NCI-H2171 treated with DMSO at 0.1 percent for 48 hours (cell line): ENCODE measurements at places on chromosomes 12 and 14.

- DNase-seq, result no peak
Measured at GRCh38 chr12:130163461-130164215, 1.4 kb downstream of the FZD10 start.

- DNase-seq, result peak; percentile 79
Measured at GRCh38 chr12:77591959-77592743, 238.5 kb upstream of the NAV3 start.

- DNase-seq, result no peak
Measured at GRCh38 chr12:53659571-53659981, 16.3 kb downstream of the ATP5MC2 start.

- DNase-seq, result no peak
Measured at GRCh38 chr12:78580296-78580695, 284.3 kb upstream of the SYT1 start.

- DNase-seq, result peak; percentile 84
Measured at GRCh38 chr14:55111122-55111708, 17.8 kb upstream of the LGALS3 start.

GRCh38 chr12:45256721-45257120 lies 40.8 kb downstream of the ANO6 start:
- DNase-seq, result no peak

GRCh38 chr12:89556976-89557375 lies 31.1 kb upstream of the POC1B start:
- DNase-seq, result no peak

DNA sequence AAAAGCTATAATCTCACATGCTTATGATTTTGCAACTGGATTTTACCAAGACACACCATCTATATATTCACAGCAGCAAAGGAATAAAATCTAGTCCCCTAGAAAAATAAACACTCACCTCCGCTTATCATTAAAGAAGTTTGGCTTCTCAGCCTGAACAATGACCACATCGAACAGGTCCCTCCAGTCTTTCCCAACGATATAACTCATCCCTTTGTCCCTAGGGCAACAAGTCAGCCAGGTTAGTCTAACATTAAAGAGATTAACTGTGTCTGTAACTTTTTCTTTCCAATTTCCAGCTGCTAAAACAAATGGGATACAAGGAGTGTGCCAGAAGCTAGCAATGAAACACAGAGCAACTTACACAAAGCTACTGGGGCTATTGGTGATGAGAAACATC lies 48.0 kb downstream of the NT5DC3 start:
- DNase-seq, result no peak

- DNase-seq, result peak; percentile 77
Measured at GRCh38 chr12:51549637-51550036, 41.4 kb upstream of the SCN8A start.

- DNase-seq, result peak; percentile 78
Measured at GRCh38 chr12:50620109-50620977, 115.6 kb downstream of the DIP2B start.

DNA sequence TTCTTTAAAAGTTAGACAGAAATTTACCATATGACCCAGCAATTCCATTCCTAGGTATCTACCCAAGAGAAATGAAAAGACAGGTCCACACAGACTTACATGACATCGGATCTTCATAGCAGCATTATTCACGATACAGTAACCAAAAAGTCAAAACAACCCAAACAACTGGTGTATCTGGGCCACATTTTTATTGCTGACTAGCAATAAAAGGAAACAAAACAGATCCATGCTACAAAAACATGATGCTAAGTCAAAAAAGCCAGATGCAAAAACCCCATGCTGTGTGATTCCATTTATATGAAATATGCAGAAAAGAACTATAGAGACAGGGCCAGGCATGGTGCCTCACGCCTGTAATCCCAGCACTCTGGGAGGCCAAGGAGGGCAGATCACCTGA lies 12.9 kb downstream of the TMEM120B start:
- DNase-seq, result no peak

DNA sequence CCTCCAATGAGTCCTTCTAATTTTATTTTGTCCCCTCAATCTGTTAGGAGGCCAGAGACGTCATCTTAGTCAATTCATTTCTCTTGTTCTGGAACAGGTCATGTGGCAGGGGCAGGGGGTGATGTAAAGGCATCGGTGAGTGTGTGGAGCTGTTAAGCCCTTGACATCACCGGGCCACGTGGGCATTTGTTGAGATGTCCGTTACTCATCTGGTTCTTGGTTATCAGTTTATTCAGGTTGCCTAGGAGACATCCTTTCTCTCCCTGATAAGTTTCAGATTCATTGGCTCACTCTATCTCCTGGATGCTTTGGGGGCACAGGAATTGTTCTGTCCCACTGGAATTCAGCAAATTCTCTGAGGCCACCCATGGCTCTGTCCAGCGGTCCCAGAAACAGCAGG lies 33.6 kb upstream of the SEL1L start:
- DNase-seq, result no peak

DNA sequence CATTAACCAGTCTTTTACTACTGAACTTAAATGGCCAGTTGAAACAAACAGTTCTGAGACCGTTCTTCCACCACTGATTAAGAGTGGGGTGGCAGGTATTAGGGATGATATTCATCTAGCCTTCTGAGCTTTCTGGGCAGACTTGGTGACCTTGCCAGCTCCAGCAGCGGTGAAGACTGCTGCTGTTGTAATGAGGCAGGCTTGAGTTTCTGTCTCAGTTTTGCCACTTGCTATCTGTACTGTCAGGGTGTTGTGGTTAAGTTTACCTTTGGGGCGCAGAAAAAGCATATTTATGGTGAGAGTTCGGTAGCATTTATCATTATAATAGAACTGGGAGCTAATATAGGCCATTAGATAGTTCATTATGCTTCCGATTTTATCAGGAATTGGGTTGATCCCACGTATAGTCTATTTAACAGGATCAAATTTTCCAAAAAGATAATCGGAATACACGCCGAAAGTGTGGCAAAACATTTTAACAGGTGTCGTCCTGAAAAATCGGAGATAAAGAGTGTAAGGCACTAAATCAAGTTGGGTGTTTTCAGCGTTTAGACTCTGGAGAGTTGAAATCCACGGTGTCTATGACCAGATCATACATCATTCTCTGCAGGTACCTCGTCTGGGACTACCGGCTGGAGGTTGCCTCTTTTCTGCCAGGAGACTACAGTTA lies 688 bp upstream of the NECAP1 start:
- DNase-seq, result peak; percentile 92

GRCh38 chr12:102765736-102766135 lies 151.3 kb downstream of the PAH start:
- peak; percentile 46 for DNase-seq

DNA sequence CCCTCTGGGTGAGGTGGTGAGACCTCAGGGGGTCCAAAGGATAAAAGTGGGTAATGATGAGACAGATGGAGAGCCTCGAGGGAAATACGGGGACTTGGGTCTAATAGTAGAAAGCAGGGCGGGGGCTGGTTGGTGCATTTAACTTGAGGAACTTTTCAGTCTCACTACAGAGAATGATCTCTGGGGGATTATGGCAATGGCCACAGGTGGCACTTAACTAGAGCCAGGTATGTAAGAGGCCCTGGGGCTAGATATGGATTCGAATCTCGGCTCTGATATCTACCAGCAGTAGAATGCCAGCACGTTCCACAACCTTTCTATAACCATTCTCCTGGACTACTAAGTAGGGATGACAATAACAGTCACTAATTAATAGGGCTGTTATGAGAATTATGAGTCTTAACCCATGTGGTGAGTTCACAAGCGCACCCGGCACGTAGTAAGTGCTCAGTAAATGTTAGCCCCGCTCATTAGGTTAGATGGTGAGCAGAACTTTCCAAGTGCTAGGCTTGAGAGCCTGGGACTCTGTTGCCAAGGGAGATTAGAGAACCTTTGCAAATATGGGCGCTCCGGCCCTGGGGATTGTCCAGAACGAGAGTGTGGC lies 888 bp upstream of the PLXNC1 start:
- peak; percentile 62 for DNase-seq

GRCh38 chr14:21100931-21101330 lies at the start of gene TMEM253:
TSS of gene TMEM253 (plus strand) at chr14:21101066. CDS start at chr14:21101344, 278 bp downstream.
- no peak for DNase-seq

GRCh38 chr12:570921-571794 lies 92.1 kb downstream of the NINJ2 start:
- DNase-seq, result no peak

GRCh38 chr12:15729097-15729496 lies 60.1 kb downstream of the EPS8 start:
- no peak for DNase-seq

DNA sequence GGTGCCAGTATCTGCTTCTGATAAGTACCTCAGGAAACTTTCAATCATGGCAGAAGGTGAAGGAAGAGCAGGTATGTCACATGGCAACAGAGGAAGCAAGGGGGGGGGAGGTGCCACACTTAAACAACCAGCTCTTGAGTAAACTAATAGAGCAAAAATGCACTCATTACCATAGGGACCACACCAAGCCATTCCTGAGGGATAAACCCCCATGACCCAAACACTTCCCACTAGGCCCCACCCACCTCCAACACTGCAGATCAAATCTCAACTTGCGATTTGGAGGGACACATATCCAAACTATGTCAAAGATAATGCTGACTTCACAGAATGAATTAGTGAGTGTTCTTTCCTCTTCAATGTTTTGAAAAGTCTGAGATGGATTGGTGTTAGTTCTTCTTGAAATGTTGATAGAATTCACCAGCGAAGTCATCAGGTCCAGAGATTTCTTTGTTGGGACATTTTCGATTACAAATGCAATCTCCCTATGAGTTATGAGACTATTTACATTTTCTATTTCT lies 16.6 kb downstream of the TFCP2 start:
- DNase-seq, result no peak

DNA sequence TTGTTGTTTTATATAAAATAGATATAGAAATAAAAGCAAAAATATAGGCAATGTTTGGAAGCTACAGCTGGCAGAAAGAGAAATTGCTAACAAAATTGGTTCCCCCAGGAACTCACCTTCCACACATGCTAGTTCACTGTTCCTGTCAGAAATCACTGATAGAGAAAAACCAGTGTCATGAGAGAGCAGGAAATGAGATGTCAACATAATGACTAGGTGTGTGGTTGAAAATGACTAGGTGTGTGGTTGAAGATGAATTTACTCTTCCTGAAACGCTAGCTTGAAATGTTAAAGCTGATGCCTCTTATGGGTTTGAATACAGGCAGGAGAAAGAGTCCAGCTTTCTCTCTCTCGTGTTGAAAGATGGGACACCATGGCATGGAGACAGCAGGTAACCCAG lies 216.3 kb downstream of the C12orf42 start:
- no peak for DNase-seq

GRCh38 chr14:51454351-51454750 lies 197.4 kb upstream of the FRMD6 start:
- no peak for DNase-seq

GRCh38 chr12:107967170-107967569 lies 161.9 kb upstream of the WSCD2 start:
- DNase-seq, result peak; percentile 13
